ENCODE measurements at places on chromosomes 1 and 21.
A peak's percentile ranks its signal among the peaks of the same experiment; 100 is the strongest.

GRCh38 chr1:100523038-100523652 lies 14.8 kb upstream of the GPR88 start:
- DNase-seq = no peak

GRCh38 chr1:159940006-159940620 lies 5.3 kb downstream of the IGSF9 start:
- DNase-seq = no peak

- DNase-seq = peak; percentile 9
These were observed 68.1 kb downstream of the JAK1 start for GRCh38 chr1:64898107-64898861.

GRCh38 chr1:55531644-55532043 lies 316.5 kb upstream of the USP24 start:
- no peak for DNase-seq

DNA sequence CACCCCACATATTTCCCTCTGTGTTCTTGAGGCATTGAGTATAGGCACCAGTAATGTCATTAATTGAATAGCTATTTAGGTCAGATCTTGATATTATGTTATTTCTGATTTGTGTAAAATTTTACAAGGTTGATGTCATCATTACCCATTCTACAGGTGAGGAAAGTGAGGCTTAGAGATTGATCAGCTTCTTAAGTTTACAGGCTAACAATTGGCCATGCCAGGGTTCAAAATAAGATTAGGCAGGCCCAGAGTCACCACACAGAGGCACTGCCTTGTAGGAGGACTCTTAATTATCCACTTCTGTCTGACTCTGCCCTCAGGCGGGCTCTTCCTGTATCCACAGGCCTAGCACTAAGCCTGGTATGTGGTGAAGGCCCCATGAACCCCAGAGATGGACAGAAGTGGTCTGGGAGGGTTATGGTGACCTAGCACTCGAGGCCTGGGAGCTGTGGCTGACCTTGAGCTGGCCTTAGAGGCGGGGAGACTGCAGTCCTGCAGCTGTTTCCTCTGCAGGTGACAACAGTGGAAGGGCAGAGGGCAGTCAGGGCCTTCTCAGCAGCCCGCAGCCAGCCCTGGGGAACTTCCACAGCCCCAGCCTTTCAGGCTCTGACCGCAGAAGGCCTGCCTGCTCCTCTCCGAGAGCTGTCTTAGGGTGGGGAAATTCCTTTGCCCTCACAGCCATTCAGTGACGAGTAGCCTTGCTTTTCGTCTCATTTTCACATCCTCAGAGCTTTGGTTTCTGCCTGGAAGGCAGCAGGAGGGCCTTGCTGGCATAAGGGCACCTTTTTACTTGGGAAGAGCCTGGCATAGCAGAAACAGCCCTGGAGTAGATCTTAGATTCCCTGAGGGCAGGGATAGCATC lies 12.2 kb downstream of the ZDHHC18 start:
- DNase-seq = no peak

DNA sequence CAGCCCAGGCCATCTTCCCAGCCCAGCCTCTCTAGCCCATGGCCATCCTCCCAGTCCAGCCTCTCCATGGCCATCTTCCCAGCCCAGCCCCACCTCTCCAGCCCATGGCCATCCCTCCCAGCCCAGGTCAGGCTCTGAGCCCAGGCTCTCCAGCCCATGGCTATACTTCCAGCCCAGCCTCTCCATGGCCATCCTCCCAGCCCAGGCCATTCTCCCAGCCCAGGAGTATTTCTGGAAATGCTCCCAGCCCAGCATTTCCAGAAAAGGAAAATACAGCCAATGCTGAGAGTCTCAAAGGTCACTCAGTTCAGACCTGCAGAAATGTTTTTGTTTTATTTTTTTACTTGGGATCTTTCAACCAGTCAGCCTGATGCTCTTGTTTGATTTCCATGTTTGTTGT lies 70.0 kb upstream of the ZNF281 start:
- DNase-seq = no peak

- DNase-seq = no peak
These were observed 161.5 kb downstream of the HLX start for GRCh38 chr1:221040691-221041285.

GRCh38 chr1:207318072-207318619 lies 3.3 kb upstream of the CD55 start:
- no peak for DNase-seq

GRCh38 chr1:114314098-114314497 lies 160.4 kb upstream of the SYT6 start:
- DNase-seq = no peak

DNA sequence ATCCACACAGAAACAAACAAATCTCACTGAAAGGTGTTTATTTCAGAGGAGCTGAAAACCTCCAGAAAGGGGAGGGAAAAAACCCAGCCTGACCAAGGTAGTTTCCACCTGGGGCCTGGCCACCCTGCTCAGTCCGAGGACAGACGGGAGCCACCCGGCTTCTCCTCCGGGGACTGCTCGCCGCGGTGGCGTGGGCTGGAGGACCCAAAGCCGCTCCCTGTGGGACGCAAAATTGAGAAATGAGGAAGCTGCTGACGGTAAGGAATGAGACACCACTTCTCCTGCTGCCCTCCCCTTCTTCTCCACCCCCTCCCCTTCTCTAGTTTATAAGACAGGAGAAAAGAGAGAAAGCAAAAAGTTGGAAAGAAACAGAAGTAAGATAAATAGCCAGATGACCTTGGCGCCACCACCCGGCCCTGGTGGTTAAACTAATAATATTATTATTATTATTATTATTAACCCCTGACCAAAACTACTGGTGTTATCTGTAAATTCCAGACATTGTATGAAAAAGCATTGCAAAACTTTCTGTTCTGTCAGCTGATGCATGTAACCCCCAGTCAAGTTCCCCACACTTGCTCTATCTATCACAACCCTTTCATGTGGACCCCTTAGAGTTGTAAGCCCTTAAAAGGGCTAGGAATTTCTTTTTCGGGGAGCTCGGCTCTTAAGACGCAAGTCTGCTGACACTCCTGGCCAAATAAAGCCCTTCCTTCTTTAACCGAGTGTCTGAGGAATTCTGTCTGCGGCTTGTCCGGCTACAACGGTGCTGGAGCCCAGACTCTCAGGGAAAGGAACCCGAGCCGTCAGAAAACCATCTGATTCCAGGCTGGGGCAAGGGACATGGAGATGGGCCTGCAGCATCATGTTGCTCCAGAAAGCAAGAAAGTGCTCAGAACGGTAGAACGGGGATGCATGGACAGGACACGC lies 12.5 kb downstream of the ITGB2 start:
- DNase-seq = no peak

DNA sequence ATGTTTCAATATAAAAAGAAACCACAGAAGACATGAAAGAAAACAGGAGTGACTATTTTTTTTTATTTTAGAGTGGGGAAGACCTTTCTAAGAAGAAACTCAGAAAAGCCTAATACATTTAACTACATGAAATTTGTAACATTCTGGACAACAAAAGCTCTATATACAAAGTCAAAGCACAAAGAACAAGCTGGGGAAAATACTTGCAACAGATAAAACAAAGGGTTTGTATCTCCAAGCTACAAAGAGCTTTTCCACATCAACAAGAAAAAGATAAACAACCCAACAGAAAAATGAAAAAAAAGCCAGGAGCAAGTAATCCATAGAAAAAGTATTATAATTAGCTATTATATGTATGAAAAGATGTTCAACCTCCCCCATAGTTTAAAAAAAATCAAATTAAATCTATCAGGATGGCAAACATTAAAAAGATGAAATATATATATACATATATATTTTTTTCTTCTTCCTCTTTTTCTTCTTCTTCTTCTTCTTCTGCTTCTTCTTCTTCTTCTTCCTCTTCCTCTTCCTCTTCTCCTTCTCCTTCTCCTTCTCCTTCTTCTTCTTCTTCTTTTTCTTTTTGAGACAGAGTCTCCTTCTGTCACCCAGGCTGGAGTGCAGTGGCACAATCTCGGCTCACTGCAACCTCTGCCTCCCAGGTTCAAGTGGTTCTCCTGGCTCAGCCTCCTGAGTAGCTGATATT lies 49.1 kb upstream of the EPS8L3 start:
- no peak for DNase-seq

GRCh38 chr1:209388358-209388757 lies 195.2 kb upstream of the CAMK1G start:
- no peak for DNase-seq
